ENCODE measurements at places on chromosomes 2 and 18.

GRCh38 chr2:26184555-26185303, 11.8 kb downstream of the GAREM2 start:
- DNase-seq, result no peak

DNA sequence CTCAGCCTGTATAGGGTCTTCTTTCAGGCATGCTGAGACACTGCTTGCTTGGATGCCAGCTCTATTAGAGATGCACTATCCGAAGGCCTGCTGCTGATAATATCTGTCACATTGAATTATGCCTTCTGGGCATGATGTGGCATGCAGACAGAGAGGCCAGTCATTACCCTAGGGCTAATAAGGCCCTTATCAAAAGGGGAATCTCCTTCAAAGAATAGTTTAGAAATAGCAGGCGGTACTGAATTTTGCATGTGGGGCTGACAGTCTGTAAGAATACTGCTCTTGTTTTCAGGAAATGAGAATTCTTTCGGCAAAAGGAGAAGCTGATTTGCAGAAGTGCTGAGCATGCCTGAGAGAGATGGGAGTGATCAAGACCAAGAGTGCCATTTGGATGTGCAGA, 13.1 kb upstream of the LHCGR start:
- no peak for DNase-seq

DNA sequence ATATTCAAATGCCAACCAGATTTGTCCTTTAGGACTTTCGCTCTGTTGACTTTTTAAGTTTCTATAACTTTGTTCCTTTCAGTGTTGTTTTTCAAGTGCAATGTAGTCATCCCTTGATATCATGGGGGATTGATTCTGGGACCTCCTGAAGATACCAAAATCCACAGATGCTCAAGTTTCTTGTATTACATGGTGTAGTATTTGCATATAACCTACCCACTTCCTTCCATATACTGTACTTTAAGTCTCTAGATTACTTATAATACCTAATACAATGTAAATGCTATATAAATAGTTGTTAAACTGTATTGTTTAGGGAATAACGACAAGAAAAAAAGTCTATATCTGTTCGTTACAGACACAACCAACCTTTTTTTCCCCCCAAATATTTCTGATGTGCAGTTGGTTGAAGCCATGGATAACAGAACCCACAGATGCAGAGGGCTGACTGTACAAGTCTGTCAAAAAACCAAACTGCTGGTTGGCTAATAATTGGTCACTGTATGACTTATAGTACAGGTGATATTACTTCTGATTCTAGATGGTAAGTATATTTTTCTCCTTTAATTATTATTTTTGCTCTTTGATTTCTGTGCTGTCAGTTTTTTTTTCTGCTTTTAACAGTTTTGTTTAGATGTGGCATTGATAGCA, 201.7 kb upstream of the STON1 start:
- DNase-seq, result no peak

GRCh38 chr18:45802814-45803492, 22.5 kb upstream of the SIGLEC15 start:
- no peak for DNase-seq

GRCh38 chr2:28434600-28434989, 41.9 kb downstream of the FOSL2 start:
- DNase-seq, result no peak

DNA sequence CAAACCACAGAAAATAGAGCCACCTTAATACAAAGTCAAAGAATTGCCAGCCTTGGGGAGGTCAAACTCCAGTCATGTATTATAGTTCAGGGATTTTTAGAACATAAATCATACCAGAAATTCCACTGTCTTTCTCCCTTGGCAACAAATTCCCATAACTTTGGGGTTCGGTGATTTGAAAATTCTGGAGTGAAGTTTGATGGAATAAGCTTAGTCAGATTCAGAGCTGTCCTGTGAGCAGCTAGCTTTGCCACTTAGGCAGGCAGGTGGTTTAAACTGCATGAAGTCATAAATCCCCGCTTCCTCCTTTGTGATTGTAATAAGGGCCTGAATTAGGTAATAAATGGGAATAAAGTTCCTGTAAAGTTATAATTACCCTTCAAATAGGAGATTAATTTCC, 457.0 kb upstream of the HNMT start:
- no peak for DNase-seq

DNA sequence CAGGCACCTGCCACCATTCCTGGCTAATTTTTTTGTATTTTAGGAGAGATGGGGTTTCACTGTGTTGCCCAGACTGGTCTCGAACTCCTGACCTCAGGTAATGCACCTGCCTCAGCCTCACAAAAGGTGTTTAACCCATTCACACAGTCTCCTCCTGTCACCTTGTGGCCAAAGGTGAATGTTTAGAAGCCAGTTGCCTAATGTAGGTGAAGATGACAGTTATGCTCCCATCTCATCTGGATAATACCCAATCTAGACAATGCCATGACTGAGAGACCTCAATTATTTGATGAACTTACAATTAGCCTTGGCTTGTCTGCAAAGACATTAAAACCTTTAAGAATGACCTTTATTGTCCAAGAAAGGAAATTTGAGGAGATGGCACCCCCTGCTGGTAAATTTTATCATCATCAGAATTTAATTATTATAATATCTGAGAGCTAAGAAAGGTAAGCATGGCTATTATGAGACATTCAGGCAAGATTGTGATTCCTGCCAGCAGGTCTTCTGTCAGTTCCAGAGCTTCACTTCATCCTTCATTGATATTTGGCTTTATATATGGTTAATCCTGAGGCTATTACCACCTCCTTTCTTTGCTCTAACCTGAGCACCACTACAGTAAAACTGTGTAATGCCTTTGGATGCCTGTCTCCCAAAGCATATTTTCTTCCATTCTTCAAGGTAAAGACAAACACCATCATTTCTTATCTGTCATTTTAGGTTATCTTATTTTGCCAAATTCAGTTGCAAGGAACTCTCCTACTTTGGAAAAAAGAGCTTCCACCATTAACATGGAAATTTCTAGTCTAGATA, 117.6 kb downstream of the FAM124B start:
- DNase-seq, result no peak

- DNase-seq, result no peak
Measured at GRCh38 chr2:166972002-166972401, 83.7 kb downstream of the XIRP2 start.

DNA sequence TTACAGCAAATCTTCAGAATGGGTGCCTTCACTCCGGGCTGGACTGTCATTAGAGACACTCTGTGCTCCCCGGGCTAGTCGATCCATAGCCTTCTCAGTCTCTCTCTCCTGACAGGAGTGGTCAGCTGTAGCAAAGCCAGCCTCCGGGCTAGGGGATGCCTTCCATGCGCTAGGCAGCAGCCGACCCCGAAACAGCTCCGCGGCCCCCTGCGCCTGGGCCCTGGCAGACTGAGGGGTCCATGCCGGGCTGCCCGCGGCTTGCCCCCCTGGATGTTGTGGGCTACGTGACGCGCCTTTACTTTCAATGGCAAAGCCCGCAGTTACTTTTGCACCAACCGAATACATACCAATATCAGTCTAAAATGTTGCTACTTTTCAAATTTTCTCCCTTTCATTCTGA, 1447.2 kb downstream of the LRP1B start:
- no peak for DNase-seq

DNA sequence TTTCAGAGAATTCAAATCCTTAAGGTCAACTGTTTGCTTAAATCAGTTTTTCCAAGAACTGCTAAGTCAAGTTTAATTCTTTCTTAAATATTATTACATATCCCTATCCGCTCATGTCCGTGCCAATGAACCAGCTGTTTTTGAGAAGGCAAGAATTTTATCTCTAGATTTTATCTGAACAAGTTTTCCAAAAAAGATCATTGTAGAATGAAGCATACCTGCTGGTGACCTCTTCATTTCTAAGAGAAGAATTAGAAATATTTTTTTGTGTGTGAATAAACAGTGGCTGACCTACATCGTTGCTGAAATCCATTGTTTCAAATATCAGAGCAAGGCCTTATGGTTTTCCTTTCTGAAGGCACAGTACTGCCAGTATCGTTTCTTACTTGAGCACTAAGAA, 58.4 kb upstream of the RND3 start:
- no peak for DNase-seq

Data from D341Med (cell line).